Activated T-cell treated with anti-CD3 and anti-CD28 coated beads, Interleukin-2, amount 50 U/mL, for 48 hours (primary cell): ENCODE measurements at places on chromosomes 5 and 9.

GRCh38 chr5:171162165-171162564 is 146.9 kb upstream of the TLX3 start:
- DNase-seq = no peak

DNA sequence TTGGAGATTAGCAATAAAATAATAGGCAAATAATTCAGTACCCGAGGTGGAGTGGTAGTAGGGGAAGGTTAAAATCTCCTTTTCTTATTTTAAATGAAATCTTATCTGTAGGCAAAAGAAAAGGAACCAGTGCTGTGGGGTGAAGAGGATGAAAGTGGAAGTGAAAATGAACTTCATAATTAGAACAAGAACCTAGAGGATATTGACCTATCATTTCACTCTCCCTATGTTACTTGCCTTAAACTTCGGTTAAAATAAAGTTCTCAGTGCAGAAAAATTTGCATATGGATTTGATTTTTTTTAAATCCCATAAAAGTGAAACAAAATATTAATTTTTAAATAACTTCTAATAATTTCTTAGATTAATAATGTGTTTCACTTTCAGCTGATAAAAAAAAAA is 1094.9 kb upstream of the C9orf72 start:
- no peak for DNase-seq

DNA sequence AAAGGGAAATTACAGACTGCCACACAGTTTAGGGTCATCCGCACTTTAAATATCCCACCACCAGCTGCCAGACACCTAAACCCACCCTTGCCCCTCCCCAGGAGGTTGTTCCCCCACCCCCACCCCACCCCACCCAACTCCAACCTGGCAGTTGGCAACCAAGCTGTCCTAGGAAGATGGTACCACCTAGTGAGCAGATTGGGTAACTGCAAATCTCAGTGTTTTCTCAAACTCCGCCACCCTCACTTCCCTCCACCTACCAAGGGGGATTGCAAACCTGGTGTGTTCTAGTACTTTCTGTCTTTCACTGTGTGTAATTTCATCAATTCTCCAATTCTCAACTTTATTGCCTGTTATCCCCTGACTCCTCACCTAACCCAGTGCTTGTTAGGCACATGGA is 323.8 kb upstream of the IRX2 start:
- DNase-seq = no peak

- no peak for DNase-seq
Observed at GRCh38 chr5:1443171-1443570, 2.1 kb downstream of the SLC6A3 start.

- no peak for DNase-seq
Observed at GRCh38 chr5:102223542-102224477, 72.3 kb downstream of the SLCO4C1 start.
